Nephron progenitor cell (in vitro differentiated cells): ENCODE measurements at places on chromosomes 6 and 20.
A peak's percentile ranks its signal among the peaks of the same experiment; 100 is the strongest.

DNA sequence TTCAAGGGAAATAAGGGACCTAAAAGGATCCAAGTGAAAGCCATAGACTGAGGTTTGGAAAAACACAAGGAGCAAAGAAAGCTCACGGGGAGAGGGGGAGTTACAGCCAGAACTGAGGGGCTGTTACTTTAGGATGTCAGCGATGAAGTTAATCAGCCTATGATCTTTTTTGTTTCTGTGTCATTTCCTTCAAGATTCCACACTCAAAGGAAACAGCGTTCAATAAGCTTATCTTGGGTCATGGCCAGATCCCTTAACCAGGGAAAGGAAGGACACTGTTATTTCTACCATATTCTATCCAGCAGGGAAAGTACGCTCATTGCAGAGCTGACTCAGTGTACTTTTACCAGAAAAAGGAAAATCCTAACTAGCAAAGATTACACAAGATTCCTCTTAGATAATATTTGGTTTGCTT lies 132.8 kb downstream of the PFDN4 start:
- DNase-seq, result no peak

- no peak for DNase-seq
These were observed 207.6 kb downstream of the OGFRL1 start for GRCh38 chr6:71496018-71496721.

DNA sequence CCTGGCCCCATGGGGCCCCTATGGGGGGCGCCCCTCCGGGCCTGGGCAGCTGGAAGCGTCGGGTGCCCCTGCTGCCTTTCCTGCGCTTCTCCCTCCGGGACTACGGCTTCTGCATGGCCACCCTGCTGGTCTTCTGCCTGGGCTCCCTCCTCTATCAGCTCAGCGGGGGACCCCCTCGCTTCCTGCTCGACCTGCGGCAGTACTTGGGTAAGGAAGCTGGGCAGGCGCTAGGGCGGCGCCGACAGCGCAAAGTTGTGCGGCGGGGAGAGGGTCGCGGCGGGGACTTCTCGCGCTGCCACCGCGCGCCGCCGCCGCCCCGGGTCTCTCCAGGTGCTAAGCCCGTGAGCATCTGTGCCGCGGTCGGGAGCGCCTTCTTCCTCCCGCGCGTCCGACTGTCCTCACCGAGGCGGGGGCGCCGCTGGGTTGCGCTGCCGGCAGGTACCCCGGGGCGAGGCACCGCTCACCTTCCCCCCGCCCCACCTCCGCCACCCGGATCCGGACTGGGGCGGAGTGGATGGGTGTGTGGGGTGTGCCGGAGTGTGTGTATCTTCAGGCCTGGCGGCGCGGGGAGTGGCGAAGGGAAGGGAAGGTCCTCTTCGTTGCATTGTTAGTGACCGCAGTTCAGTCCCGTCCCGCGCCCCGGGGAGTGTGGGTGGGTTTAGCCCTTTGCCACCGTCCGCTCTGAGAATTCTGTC lies 788 bp downstream of the UST start:
- DNase-seq, result peak; percentile 69

GRCh38 chr6:21381331-21381963 lies 212.1 kb upstream of the SOX4 start:
- no peak for DNase-seq

DNA sequence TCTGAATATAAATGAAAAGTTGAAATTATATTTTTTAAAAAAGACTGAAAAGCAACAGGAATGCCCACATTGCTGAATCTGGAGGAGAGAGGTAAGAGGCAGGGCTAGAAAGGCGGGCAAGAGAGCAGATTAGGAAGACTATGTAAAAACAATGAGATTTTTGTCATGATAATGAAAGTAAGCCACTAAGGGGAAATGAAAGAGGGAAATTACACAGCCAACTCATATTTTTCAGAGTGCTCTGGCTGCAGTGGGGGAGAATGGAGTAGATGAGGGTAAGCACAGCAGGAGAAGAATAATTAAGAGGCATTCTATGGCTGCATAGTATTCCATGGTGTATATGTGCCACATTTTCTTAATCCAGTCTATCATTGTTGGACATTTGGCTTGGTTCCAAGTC lies 281.9 kb downstream of the PKHD1 start:
- DNase-seq, result no peak

- no peak for DNase-seq
These were observed 311.5 kb downstream of the PLCB1 start for GRCh38 chr20:8443464-8444072.

DNA sequence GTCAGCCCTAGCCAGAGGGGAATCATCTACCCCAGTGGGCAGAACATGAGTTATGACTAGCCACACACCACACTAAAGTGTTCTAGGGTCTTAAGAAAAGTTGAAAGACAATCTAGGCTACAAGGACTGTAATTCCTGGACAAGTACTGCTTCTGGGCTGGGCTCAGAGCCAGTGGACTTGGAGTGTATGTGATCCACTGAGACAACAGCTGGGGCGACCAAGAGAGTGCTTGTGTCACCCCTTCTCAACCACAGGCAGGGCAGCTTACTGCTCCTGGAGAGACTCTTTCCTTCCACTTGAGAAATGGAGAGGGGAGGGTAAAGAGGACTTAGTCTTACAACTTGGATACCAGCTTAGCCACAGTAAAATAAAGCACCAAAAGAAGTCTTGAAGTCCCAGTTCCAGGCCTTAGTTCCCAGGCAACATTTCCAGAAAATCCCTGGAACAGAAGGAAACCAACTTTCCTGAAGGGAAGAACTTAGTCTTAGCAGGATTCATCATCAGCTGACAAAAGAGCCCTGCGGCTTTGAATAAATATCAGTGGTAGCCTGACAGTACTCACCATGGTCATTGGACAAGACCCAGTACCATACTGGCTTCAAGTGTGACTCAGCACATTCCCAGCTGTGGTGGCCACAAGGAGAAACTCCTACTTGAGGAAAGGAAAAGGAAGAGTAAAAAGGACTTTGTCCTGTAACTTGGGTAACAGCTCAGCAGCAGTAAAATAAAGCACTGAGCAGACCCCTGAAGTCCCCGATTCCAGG lies 355.1 kb upstream of the ADGRB3 start:
- DNase-seq, result no peak
